Activated naive CD4-positive, alpha-beta T cell treated with anti-CD3 and anti-CD28 coated beads for 36 hours (primary cell): ENCODE measurements at places on chromosomes 11 and 22. TPM values are rescaled to one million over a fixed set of nuclear protein-coding genes. Genes with fewer than 3 reads are reported as not detected.

- no peak for DNase-seq
Measured at GRCh38 chr11:101096036-101096704, 33.4 kb downstream of the PGR start.

- DNase-seq = no peak
Measured at GRCh38 chr11:73393011-73393380, 16.8 kb downstream of the RELT start.

DNA sequence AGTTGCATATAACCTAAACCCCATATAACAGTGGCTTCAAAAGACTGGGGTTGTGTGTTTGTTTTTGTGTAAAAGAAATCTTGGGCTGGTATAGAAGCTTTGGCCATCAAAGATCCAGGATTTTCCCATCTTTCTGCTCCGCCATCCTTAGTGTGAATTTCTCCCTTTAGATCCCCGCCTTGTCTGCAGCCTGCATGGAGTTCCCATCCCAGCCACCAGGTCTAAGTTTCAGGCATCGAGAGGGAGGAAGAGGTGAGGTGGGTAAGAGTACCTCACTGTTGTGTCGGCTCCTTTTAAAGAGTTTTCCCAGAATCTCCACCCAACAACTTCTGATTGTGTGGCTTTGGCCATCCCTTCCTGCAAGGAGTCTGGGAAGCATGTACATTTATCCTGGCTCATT is 195.5 kb upstream of the SORL1-AS1 start:
- no peak for DNase-seq

IPO7 gene
- total RNA-seq = 177 TPM

- DNase-seq = no peak
Measured at GRCh38 chr11:134599299-134599771, 187.3 kb upstream of the B3GAT1 start.

GP1BB gene
- total RNA-seq = not detected
